SJCRH30 (cell line): ENCODE measurements at places on chromosomes 3 and 15. TPM values are rescaled to one million over a fixed set of nuclear protein-coding genes. Genes with fewer than 3 reads are reported as not detected.

CLDN16 gene
- not detected in 2 replicates for total RNA-seq

RHCG gene
- not detected in 2 replicates for total RNA-seq

DNA sequence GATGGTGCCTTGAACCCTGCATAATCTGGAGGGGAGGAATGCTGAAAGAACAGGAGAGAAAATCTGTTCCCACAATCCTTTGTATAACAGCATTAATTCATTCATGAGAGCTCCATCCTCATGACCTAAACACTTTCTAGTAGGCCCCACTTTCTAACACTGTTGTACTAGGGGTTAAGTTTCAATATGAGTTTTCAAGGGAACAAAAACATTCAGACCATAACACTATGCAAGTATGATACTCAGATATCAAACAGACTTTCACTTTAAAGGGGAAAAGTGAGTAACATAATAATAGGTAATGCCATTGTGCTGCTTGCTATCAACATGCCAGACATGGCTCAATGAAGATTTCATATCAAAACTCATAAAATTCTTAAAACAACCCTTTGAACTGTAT lies 32.4 kb upstream of the PLSCR2 start:
- no peak for DNase-seq

- DNase-seq, result no peak
Measured at GRCh38 chr3:102570511-102570910, 135.7 kb downstream of the ZPLD1 start.

DNA sequence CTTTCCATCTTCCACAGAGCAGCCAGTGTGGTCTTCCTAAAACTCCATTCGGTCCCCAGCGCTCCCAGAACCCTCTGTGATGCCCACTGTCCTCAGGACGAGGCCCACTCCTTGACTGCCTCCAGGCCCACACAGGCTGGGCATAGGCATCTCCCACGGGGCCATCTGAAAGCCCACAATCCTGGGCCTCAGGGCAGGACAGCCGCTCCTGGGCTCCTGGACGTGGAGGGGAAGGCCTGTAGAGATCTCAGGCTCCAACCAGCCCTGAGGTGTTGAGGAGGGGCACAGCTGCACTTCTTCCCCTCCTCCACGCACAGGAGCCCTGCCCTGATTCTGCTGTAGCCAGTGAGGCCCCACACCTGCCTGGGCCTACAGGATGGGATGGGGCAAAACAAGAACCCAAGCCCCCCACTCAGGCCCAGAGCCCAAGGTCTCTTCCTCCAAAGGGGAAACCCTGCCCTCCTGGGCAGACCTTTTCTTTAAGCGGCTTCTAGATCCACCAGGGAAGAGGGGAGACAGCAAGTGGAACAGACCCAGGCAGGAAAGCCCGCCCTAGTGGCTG lies 25.9 kb downstream of the SHISA5 start:
- peak; percentile 16 for DNase-seq

GRCh38 chr3:14623569-14624051 lies 28.0 kb upstream of the CCDC174 start:
- no peak for DNase-seq

- peak; percentile 84 for DNase-seq
Measured at GRCh38 chr3:99875929-99876841, 58.5 kb downstream of the CMSS1 start.

- DNase-seq, result no peak
Measured at GRCh38 chr15:60486742-60487141, 7.8 kb upstream of the ICE2 start.

DNA sequence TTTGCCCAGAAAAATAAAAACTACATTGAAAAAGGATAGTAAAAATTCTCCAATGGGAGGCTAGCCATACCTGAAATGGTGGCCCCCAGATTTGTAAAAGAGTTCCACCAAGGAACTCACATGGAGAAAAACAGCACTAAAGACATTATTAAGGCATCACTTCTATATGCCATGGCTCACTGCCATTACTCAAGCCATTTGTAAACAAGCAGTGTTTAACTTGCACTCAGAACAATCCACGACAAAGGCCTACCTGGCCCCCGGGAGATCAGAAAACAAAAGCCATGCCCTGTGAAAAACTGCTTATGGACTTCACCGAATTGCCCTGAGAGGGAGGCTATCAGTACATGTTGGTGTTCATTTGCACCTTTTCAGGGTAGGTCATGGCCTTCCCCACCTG lies 19.6 kb downstream of the CCR8 start:
- no peak for DNase-seq

DNA sequence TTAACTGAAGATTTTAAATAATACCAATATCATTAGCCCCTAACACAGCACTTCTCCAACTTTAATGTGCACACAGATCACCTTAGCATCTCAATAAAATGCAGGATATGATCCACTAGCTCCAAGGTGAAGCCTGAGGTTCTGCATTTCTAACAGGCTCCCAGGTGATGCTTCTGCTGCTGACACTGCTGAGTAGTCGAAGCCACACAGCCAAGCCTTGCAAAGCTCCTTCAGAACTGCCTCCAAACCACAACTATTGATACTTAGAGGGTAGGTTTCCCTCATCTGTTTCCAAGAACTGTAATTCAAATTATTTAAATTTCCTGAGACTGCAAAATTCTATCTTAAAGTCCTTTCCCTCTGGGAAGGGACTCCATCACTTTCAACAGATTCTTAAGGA lies 3.9 kb downstream of the RIOX2 start:
- DNase-seq, result no peak
